AG08396 (cell line): ENCODE measurements at places on chromosomes 2 and 18.

- DNase-seq: no peak
Observed at GRCh38 chr18:49968644-49969309, 155.4 kb upstream of the ACAA2 start.

- no peak for DNase-seq
Observed at GRCh38 chr18:30439174-30439573, 603.4 kb downstream of the DSC3 start.

DNA sequence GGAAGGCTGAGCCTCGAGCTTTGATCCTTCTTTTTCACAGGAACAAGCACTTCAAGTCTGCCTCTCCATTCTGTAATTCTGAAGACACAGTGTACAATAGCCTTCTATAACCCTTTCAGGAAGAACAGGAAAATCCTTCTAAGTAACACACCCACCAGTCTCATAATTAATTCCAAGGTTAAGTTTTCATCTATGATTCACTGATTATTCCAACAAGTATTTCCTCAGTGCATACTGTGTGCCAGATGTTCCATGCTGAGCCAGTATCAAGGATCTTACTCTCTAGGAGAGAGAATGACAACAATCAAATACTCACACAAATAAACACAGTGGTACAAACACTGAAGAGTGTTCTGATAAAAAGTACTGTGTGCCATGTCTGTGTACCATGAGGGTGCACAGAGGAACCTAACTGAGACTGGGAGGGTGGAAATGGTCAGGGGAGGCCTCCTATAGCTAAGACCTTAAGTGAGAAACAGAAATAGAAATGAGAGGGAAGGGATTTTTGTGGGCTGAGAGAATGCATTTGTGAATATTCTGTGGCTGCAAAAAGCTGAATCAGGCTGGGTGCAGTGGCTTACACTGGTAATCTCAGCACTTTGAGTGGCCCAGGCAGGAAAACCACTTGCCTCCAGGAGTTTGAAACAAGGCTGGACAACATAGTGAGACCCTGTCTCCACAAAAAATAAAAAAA lies 7.3 kb upstream of the MTLN start:
- no peak for DNase-seq

DNA sequence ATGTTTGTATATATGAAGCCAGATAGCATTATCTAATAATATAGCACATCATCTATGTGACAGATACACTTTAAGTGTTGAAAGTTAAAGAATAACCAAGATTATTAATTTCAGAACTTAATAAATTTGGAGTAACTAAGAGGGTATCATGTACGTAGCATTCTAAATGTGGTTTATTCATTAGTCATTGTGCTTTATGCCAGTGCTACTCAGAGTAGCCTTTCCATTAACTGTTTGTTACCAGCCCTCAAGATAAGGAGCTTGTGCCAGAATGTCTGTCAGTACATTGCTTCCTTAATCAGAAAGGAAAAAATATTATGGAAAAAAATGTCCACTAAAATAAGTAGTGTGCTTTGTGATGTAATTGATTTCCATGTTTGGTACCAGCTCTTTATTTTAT lies 94.9 kb upstream of the TWSG1 start:
- DNase-seq: no peak

GRCh38 chr2:86300496-86300895 lies 36.9 kb downstream of the REEP1 start:
- no peak for DNase-seq

DNA sequence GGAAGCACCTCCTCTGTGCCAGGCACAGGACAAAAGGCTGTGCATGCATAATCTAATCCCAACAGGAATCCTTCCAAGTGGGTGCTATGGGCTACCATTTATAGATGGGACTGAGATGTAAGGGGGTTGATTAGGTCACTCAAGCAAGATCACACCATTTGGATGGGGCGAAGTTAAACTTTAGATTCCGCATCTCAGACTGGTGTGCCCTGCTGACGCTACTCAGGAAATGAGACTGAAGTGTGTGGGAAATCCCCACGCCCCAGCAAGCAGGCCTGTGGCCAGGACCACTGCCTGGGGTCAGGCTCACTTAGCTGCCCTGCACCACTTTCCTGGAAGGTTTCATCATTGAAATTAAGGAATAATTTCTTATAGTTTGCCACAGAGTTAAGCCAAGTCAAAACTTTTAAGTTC lies 70.5 kb upstream of the PPP1CB start:
- no peak for DNase-seq

DNA sequence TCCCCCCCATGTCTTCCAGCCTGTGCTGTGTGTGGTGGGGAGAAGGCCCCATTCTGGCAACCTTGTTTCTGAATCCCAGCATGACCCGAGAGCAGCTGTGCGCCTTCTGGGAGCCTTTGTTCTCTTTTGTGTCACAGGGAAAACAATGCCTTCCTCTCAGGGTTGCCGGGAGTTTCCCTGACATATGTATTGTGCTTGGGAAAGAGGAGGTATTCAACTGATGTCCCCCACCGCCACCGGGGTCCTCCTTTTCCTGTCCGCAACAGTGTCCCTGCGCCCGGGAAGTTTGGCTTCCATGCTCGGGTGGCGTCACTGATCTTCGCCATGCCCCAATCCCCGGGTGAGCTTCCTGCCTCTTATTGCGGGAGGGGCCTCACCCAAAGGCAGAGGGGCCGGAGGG lies 77.5 kb upstream of the ASB18 start:
- no peak for DNase-seq

GRCh38 chr2:28633204-28633603 lies 118.4 kb upstream of the PPP1CB start:
- DNase-seq: no peak
